Heart right ventricle (tissue), 16 donors: ENCODE measurements at places on chromosomes 1 and 21. TPM values are rescaled to one million over a fixed set of nuclear protein-coding genes. Genes with fewer than 3 reads are reported as not detected.

ADGRL2 gene
- 48.7 TPM for total RNA-seq

IL19 gene
- total RNA-seq = not detected

BRDT gene
- not detected for total RNA-seq

NGF gene
- 2.2 TPM for total RNA-seq

L1TD1 gene
- total RNA-seq = not detected

COG2 gene
- 29.2 TPM for total RNA-seq

ATP1A2 gene
- 173 TPM for total RNA-seq

SMCP gene
- not detected for total RNA-seq

OVAAL gene
- 5.8 TPM for total RNA-seq

SEMA6C gene
- 68.1 TPM for total RNA-seq
